ENCODE measurements at places on chromosomes 6 and 20.

DNA sequence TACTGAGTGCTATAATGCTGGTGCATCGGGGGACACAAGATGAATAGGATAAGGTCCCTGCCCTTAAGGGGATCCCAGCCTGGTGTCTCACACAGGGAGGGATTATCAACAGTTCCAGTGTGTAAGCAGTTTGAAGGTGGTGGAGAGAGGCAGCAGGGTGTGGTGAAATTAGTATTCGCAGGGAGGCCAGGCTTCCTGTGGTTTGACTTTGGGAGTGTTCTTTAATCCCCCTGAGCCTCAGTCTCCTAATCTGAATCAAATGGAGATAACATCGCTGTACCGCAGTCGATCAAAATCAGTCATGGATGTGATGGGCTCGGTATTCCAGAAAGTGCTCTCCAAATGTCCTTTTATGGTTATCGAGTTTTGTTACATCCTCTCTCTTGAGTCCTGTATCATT is 288.1 kb upstream of the SUPT3H start:
- no peak for DNase-seq

DNA sequence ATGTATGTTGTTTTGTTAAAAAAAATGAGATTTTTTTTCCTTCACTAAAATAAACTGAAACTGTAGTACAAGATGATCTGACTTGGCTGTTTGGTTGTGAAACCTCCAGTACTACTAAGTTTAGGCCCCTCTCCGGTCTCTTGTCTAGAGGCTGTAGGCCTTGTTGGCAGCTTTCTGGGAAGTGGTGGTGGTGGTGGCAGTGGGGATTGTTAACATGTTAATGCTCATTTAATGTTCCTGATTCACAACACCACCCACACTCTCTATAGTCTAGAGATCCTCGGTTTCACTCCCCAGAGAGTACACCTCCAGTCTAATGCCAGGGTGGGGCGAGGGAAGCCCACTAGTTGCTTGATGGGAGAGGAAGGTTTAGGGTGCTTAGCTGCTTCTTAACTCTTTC is 24.1 kb downstream of the STK4 start:
- no peak for DNase-seq

- no peak for DNase-seq
Observed at GRCh38 chr20:47281376-47281775, 75.1 kb downstream of the ZMYND8 start.

DNA sequence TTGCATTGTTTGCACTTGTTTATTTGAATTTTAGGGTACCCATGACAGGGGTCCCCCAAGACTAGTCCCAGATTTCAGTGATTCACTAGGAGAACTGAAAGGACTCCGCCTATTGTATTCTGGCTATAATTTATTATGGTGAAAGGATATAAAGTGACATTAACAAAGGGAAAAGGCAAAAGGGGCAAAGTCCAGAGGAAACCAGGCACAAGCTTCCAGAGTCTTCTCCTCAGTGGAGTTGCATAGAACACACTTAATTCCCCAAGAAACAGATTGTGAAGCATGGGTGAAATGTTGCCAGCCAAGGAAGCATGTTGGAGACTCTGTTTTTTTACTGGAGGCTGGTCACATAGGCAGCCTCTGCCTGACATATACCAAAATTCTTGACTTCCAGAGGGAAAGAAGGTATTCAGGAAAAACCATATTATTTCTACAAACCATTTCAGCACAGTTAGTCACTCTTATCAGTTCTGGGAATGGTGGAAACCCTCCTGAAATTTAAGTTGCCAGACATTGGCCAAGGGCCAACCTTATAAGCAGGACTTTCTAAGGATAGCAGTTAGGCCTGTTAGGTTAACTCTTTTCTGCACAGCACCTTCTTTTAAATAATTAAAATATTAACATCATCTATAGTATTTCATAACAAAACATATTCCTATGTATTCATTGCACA is 71.8 kb downstream of the FIG4 start:
- no peak for DNase-seq

DNA sequence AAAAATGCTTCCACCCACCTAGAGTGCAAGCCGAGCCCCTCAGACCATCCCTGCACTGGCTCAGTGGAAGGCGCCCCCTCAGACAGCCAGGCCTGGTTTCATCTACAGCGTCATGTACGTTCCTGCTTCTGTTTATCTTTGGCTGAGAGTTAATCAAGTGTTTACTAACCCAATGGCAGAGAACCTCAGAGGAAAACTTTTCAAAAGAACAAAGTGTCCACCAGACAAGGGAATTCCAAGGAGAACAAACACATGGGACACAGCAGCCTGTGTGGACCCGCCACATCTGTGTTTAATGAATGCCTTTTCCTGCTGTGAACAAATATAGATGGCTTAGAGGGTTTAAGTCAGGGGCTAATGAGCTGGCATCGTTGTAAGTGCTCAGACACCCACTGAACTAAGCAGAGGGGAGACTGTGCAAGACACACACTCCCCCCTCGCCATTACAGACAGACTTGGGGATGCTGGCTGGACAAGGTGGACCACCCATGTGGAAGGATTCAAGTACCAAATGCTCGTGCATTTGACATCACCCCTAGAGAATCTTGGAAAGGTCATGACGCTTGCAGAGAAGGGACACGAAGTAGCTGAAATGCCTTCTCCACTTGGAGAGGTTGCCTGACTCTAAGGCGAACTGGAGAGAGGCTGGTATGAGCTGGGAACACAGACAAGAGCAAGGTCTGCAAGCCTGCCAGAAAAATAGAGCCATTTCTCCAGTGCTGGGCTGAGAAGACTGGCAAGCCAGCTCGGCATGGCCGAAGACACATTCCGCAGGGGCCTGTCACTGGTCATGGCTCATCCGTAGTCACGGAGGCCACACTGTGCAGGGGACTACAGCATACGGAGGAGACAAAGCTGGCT is 53.5 kb upstream of the NXT1 start:
- no peak for DNase-seq

DNA sequence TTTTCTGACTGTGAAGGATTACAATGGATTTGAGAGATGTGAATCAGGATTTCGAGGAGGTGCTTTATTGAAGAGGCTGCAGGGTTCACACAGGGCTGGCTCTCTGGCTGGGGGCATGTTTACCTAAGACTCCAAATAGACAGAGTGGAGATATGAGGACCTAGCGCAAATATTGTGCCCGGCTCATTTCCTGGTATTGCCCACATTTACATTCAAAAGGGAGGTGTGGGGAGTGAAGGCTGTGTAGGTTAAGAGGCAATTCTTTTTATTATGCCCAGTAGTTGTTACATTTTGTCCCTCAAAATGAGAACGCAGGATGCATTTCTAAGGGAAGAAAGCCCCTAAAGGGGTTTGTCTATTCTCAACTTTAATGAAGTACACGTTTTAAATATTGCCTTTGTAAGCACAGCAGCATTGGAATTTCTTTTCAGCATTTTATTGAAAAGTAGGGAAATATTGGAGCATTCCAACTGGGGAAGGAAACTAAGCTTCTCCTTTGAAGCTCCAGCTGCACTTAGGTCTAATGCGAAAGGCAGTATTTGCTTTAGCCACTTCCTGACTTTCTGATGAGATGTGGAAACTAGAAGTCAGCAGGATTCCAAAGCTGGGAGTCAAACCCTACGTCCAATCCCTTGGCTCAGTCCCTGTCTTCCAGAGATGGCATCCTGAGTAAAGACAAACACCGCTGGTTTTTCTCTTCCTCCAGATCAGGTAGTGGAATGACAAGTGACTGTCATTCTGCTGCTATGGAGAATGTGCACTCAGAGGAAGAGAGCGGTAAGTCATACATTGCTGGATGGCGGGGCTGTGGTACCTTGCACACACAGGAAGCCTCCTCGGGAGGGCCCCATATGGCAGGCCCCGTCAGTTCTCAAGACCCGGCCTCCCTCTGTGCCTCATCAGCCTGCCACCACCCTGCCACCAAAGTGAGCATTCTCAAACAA is 70.7 kb downstream of the MYB start:
- peak; percentile 49 for DNase-seq

GRCh38 chr6:168536665-168537539 is 95.9 kb downstream of the SMOC2 start:
- no peak for DNase-seq

GRCh38 chr6:26550250-26550993 is 12.3 kb downstream of the HMGN4 start:
- DNase-seq, result no peak

DNA sequence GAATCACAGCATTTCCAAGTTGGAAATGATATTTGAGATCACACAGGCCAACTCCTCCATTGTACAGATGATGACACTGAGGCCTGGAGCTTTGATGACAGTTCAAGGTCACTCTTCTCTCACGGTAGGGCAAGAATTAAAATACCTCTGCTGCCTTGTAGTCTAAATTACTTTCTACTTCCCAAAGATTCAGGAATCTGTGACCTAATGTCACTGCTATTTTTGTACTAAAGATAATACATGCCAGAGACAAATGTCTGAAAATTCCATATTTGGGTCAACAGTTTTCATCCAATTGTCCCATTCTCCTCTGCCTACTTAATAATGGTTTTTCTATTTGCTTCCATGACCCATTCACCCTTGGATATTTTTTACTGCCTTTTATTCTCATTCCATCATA is 160.0 kb downstream of the SOD2 start:
- no peak for DNase-seq

- no peak for DNase-seq
Observed at GRCh38 chr6:34692280-34692679, 4.3 kb downstream of the ILRUN start.

GRCh38 chr6:25058941-25059340 is 123.2 kb upstream of the RIPOR2 start:
- no peak for DNase-seq

DNA sequence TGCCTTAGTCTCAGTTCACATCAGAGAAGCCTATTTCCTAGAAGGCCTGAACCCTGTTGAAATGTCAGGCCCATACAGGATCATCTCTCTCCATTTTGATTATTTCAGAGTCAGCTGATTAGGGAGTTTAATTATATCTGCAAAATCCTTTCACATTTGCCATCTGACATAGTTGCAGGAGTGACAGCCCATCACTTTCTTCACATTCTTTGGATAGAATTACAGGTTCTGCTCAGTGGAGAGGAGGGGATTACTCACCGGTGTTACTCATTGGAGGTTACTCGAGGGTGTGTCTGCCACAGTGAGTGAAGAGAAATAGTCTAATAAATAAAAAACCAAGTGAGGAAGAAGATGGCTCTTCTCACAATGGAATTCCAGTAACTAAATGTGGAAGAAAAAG is 216.8 kb downstream of the TMEM242 start:
- DNase-seq, result no peak

- DNase-seq, result no peak
Observed at GRCh38 chr20:50838322-50838625, 43.4 kb downstream of the BCAS4 start.

- DNase-seq, result no peak
Observed at GRCh38 chr6:149128489-149129145, 188.9 kb upstream of the TAB2 start.

- peak; percentile 83 for DNase-seq
Observed at GRCh38 chr6:30885999-30886896, 1.9 kb downstream of the DDR1 start.

DNA sequence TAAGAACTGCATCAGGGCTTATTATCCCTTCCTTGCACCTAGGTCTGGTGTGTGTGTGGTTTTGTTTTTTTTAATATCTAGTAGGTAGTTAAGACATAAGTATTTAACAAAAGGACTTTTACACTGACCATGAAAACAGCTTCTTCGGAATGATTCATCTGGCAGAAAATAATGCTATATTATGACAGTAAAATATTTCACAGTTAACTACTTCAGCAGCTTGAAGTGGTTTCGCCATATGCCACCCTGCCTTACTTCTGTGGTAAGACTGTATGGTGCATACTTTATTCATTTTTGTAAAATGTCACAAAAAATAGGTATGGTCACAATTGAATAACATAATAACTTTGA is 858 bp upstream of the PTPRK start:
- DNase-seq, result no peak

DNA sequence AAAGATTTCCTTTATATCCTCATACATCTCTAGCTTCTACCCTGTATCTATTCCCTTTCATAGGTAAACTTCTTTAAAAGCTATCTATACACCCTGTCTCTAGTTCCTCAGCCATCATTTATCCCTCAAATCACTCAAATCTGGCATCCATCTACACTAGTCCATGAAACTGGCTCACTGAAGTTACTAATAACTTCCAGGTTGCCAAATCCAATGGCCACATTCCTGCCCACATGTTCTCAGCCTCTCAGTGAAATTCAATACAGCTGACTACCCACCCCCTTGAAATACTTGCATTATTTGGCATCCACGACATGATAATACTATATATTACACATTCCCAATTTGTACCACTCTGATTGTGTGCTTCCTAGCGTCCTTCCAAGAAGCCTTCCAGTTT is 8.7 kb downstream of the REPS1 start:
- no peak for DNase-seq

DNA sequence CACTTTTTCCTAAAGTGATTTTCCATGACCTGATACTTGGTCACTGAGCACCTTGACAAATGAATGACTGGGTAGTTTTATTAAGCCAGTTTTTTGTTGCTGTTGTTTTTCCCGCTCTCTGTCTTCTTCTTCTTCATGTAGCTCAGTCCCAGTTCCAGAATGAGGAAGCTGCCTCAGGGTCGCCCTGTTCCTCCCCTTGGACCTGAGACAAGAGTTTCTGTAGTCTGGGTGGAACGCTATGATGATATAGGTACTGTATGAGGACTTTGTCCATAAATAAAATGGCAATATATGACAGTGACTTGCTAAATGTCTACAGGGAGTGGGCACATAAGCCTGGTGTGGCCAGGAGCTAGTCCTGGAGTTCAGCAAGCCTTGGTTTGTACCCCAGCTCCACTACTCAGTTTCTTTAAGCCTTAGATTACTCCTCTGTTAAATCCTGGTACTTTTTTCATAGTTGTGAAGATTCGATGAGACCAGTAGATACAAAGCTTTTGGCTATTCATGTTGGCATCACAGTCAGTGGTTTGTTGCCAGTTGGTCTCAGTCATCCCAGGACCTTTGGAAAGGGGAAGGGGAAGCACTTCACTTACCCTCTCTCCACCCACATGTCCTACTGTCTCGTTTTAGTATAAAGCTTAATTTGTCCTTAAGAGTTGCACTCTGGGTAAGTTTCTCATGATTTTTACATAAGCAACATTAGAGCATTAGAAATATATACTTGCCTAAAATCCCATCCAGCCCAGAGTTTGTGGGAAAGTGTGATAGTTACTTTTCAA is 11.1 kb upstream of the ADIG start:
- no peak for DNase-seq

DNA sequence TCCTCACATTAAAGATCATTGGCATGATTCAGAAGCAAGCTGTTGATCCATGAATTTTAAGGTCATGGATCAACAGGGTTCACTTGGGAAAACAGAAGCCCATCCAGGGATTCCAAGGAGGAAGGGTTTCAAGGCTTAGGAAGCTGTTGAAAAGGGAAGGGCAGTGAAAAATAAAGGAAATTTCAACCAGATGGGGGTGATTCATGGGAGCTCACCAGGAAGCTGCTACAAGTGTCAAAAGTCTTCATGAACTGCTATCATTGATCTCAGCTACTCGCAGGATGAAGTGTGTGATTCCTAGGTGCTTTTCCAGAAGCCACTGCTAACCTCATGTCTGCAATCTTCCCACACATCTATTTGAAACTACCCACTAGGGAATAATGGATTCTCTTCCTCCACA is 26.2 kb downstream of the ADTRP start:
- no peak for DNase-seq

Measured in WERI-Rb-1 (cell line).